Right atrium auricular region (tissue), 2 donors: ENCODE measurements at places on chromosomes 7 and 10.

DNA sequence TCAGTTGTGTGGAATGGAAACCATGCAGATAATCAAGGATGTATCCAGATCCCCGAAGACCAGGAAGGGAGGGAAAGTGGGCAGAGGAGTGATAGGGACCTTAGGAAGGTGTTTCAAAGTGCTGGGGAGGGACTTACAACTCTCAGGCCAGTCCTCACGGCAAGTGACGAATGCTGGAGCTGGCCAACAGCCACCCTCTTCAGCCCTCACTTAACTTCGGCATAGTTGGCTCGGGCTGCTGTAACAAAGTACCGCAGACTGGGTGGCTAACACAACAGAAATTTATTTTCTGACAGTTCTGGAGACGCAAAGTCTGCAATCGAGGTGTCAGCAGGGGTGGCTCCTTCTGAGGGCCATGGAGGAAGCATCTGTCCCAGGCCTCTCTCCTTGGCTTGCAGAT, 265.9 kb upstream of the YAE1 start:
- DNase-seq: no peak

DNA sequence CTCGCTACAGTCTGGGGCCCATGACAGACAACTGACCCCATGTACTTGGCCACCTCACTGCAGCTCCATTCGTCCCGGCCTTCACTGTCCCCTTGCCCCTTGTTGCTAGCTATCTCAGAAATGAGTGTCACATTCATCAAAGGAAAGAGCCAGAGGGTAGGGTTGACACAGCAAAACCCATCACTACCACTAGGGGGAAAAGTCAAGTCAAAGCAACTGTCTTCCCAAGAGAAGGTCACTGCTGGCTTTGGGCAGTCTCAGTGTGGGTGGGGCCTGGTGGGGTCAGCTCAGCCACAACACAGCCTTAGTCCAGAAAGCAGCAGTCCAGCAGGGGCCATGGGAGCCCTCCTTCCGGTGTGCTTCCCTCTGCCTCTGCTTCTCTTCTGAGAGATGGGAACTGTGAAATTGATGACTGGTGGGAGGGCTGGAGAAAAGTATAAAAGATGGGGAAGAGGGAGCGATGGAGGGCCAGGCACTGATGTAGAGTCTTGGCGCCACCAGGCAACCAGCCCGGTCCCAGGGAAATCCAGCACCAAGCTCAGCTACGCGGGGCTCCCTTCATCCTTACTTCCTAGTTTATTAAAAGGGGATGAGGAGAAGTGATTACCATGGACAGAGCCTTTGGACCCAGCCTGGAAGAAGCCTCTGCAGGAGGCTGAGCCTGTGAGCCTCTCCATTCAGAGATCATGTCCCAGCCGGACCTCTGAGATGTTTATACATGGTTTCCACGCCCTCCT, 58.0 kb downstream of the PLXNA4 start:
- DNase-seq: no peak

DNA sequence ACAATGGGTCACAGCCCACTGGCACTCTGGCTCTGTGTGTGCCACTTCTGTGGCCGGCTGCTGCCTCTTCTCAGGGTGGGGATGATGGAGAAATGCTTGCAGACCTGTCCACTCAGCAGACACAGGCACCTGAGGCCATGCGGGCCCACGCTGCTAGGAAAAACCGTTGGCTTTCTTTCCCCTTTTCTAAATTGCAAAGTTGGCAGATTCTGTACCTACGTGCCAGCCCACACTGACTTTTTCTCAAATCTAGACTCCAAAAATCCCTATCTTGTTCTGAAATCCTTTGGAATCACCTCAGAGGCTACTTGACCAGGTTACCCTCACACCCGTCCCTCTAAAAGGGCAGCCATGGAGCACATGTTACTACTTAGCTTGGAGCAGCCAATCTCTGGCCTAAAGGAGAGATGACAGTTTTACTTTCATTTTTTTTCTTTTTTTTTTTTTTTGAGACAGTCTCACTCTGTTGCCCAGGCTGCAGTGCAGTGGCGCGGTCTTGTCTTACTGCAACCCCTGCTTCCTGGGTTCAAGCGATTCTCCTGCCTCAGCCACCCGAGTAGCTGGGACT, 99.4 kb downstream of the RNF216 start:
- DNase-seq: no peak

DNA sequence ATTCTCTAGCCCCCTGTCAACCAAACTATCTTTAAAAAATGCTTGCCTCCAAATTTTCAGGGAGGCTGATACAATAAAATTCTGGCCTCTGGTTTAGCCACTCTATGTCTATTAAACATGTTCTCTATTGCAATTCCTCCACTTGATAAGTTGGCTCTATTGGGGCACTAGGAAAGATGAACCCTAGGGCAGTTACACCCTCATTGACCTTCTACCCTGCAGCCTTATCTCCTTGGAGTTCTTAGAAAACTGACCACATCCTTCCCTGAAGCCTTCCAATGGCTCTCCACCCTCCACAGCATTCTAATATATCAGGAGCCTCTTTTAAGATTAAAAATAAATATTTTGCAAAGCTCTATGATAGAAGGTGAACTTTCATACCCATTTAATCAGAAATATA, 30.6 kb downstream of the SVOPL start:
- no peak for DNase-seq

DNA sequence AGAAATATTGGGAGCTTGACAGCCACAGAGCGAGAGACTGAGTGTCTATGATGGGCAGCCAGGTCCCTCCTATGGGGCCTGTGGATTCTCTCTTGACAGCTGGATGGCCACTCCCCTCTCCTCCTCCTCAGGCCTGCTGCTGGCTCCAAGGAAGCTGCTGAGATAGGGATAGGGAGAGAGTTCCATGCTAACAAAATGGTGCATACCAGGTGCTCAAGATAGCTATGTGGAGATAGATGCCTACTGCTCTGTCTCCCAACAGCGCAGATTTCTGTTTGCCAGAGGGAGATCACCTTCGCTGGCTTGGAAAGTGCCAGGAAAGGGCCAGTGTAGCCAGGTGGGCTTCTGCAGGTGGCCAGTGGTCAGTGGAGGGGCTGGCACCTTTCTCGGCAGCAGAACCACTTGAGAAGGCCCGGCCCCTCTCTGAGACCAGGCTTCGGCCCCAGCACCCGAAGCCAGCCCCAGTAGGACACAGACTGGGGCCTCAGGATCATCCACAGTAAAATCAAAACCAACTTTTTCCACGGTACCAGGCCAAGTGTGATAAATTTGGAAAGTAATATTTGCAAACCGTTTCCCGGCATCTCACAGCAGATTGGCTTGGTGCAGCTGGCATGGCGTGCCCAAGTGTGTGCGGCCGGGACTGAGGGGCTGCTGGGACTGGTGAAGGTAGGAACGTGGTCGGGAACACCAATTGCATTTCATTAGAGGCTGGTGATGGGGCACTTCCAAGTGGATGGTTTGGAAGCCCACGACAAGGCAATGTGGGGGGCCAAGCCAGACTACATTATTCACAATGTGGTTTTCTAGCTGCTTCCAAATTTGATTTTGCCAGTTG, 139.6 kb downstream of the PTPN20 start:
- no peak for DNase-seq
